AG09319 (cell line): ENCODE measurements at places on chromosomes 3 and 15.

DNA sequence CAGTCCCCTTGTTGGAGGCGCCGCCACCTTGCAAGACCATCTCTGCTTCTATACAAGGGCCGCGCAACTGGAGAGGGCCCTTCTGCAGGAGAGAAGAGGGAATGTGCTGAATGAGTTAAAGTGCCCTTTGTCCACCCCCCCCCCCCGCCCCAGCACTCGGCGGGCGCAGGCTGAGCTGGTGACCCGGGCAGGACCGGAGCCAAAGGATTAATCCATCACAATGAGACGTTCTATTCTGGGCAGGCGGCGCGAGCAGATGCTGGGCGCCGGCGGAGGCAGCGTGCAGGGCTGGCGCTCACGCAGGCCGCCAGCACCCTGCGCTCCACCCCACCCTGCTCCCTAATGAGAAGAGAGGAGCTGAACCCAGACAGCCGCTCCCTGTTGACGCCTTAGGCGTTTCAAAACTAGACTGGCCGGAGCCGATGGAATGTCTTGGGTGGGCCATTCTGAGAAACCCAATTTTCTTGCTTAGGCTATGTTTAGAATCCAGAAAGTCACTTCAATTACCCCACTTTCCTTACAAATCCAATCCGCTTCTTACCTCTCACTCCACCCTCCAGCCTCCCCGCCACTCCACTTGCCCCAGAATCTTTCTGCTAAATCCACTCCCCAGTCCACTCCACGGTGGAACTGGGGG, 32.9 kb downstream of the GJD2 start:
- DNase-seq = peak; percentile 10

- no peak for DNase-seq
These were observed 105.1 kb downstream of the CPN2 start for GRCh38 chr3:194245975-194246561.

DNA sequence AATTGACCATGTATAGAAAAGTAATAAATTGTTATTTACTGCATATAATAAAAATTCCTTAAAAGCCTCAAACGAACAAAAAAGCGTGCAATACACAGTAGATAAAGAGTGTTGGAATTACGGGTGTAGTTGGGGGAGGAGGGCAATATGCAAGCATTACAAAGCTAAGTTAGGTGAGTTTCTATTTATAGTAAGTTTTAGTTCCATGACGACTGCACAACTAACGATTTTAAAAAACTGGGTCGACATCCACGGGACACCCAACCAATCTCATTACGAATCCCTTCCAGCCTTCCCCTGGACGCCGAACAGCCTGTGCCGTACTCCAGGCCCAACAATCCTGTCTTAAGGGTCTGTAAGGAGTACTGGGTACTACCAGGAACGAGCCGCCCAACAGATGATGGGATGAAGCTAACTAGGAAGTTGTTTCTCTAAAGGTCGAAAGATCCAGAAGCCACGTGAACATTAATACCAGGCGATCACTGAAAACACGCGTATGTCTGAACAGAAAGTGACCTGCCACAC, 677 bp downstream of the POLQ start:
- DNase-seq = no peak

DNA sequence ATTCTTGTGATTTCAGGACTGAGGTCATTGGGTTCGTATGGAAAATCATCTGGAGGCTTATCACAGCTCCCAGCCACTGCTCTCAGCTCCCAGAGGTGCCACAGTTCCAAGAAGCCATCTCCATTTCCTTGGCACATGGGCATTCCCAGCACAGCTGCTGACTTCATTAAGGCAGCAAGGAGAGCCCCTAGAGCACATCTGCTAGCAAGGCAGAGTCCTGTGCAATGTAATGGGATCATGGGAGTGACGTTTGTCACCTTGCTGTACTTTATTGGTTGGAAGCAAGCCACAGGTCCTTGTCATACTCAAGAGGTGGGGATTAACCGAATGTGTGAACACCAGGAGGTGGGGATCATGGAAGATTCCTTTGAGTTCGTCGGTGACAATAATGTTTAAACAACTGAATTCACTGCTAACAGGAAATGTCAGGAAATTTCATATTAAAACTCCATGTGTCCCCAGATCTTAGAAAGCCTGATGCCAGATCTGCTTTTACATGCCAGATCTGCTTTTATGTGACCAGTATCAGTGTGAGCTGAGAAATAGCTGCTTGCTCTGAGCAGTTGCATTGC, 148.8 kb downstream of the GABRG3 start:
- no peak for DNase-seq

- no peak for DNase-seq
These were observed 38.4 kb upstream of the GALNT15 start for GRCh38 chr3:16136055-16136454.

DNA sequence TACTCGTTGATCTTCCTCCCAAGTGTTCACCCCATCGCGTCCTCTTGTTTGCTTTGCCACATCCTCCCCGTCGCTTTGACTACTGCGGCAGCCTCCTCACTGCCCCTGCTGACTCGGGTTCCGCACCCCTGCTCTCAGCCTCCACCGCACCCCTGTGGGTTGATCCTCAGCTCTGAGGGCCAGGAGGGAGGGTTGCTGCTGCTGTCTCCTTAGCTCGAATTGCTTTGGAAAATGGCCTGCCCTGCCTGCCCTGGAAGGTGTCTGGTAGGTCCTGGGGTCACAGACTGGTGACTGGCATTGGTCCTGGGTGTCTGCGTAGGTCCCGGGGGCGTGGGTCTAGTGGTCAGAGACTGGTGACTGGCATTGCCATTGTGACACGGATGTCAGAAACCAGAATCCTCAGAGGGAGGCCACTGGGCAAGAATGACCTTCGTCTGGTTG, 9.4 kb downstream of the MUC4 start:
- no peak for DNase-seq

DNA sequence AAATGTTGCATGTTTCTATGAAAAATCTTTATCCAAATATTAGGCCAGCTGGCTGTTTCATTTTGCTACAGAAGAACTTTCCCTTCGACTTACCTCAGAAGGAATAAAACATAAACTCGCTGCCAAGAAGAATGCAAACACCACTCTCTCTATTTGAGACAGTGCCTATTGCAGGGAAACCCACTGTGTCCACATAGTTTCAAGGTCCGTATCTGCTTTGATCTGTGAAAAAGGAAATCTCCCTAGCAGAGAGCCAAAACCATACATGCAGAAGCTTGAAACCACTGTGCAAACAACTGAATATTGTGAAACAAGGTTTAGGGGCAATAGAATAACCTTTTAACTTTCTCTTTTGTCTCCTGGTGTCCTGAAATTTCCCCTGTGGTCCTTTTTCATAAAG, 35.0 kb upstream of the CAPN7 start:
- no peak for DNase-seq

DNA sequence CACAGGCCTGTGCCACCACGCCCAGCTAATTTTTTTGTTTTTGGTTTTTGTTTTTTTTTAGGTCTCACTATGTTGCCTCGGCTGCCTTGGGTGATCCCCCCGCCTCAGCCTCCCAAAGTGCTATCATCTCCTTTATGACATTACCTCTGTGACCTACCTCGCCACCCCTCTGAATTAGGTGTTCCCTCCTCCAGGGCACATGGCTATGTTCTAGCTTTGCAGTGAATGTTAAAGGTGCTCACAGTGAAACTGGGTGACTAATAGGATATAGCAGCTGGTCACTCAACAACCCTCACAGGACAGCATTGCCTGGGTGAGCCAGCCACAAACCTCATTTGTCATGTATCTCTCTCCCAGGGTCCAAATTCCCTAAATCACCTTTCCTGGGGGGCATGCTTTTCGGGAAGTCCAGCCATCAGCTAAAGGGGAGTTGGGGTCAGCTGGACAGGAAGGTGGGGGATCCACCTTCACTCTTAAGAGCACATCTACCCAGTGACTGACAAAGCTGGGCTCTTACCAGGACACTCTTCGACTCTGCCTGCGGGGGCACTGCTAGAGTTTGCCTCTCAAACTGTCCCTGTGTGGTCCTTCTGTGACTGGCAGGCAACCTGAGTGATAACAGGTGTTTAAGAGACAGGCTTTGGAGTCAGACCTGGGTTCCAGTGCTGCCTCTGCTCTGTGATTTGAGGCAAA, 1.6 kb upstream of the TTLL3 start:
- DNase-seq = no peak

DNA sequence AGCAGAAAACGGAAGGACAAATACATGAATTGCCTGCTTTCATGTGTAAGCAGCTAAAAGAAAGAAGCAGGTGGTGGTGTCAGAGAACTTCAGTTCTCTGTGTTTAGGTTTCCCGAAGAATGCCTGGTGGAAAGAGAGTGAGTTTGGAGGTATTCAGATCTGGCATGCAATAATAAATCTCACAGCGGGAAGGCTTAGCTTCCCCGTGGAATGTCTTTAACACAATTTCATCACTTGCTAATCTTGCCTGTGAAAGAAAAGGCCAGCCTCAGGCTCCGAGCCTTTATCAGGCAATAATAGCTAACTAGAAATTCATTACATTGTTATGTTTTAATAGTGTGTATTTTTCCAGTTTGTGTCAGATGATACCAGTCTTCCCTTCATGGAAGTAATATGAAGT, 220.3 kb downstream of the PDZRN3 start:
- no peak for DNase-seq
